ENCODE measurements at places on chromosomes 12 and 14.

DNA sequence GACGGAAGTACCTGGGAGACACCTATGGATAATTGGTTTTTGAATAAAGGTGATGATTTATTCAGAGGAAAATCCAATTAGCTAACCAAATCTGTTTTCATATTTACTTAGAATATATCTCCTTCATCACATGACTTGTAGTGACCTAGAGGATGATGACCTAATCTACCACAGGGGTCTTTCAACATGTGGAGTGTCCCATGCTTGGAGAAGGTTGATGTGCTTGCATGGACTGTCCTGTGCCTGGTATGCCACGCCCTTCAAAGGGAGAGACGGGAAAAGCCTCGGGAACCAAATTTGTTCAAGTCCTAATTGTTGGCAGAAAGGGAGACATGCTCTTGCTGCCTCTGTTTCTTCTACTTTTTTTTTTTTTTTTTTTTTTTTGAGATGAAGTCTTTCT lies 11.8 kb upstream of the PAPLN start:
- no peak for DNase-seq

GRCh38 chr12:42750356-42750755 lies 160.8 kb upstream of the PRICKLE1 start:
- DNase-seq, result no peak

- no peak for DNase-seq
These were observed 55.3 kb downstream of the FIGNL2 start for GRCh38 chr12:51793201-51793600.

DNA sequence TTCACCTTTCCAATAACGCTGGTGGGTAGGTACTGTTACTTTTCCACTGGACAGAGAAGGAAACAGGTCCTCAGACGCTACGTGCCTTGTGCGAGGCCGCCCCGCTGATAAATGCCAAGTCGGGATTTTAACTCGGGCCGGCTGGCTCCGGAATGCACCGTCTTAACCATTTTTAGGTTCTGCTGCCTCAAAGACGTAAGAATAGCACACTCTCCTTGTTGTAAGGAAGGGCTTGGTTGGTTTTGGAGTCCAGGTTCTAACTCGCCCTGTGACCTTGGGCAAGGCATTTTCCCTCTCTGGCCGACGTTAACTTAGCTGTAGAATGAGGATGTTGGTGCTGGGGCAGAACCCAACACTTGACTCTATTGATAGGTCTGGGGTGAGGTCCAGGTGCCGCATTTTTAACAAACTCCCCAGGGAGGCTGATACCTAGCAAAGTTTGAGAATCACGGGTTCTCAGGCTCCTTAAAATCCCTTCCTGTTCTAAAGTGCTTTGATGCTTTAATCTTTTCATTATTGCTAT lies 814 bp downstream of the ANKRD13A start:
- DNase-seq, result no peak
